ENCODE measurements at places on chromosomes 2 and 18.
A peak's percentile ranks its signal among the peaks of the same experiment; 100 is the strongest.

DNA sequence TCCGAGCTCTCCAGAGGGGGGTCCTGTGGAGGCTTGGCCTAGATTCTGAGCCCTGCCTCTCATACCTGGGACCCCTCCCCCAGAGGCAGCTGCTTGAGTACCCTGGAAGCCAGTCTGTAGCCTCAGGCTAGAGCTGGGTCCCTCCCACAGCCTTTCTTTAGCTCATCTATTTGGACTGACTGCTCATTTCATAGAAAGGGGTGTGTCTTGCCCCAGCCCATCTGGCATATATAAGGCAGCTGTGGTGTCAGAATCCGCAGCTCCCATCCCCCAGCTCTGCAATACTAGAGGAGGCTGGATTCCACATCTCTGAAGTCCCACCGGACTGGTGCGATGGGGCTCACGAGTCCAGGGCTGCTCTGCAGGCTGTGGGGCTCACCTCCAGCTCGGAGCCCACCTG lies 26.1 kb downstream of the MPHOSPH10 start:
- DNase-seq, result no peak

GRCh38 chr2:190910341-190911136 lies 29.9 kb downstream of the GLS start:
- no peak for DNase-seq

DNA sequence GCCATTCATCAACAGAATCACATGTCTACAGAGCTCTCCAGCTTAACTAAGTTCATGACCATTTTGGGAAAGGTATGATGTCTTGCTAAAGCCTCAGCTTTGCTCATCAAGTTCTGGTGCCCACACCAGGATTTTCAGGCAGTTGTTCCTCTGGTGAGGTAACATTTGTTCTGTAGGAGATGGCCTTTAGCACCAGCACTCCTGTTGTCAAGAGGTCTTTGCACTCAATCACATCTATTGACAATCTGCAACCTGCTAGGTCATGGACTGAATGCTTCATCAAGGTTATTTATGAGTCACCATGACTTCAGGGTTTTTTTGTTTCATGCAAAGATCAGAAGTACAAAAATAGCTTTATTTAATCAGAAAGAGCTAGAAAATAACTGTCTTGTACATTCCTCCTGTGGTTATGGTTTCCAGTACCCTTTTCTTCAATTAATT lies 36.6 kb upstream of the VIT start:
- DNase-seq, result no peak

DNA sequence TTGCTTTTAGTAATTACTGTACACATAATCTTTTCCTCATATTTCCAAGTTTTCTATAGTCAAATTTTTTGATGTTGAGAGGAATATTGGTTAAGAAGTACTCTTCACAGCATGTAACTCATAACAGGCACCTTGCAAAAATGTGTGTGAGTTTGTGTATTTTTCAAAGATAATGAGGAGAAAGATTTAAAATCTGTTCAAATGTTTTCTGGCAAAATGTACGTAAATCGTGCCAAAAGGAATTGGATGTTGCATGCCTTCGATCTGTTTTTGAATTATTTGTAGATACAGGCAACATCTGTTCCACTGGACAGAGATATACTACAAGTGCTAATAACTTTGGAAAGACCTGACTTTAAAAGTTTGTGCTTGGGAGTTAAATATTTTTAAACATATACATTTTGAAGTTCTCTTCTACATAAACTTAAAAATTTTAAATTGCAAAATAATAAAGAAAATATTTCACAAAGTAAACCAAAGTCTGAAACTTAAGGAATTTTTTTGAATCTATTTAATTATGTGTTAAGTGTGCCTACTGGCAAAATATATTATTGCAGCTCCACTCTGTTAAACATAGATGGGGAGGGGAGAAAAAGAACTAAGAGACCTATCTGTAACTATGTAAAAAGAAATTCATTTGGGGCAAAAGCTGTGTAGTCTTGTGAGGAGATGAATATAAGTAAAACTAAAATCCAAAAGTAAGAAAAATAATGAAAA lies 133.5 kb upstream of the UBE2E3 start:
- no peak for DNase-seq

- DNase-seq, result peak; percentile 27
These were observed 250.9 kb downstream of the DSEL start for GRCh38 chr18:67265464-67266245.

GRCh38 chr2:197254776-197255530 lies 55.6 kb downstream of the ANKRD44 start:
- DNase-seq, result peak; percentile 28

- DNase-seq, result no peak
These were observed 147.3 kb downstream of the BCL11A start for GRCh38 chr2:60406192-60406591.

DNA sequence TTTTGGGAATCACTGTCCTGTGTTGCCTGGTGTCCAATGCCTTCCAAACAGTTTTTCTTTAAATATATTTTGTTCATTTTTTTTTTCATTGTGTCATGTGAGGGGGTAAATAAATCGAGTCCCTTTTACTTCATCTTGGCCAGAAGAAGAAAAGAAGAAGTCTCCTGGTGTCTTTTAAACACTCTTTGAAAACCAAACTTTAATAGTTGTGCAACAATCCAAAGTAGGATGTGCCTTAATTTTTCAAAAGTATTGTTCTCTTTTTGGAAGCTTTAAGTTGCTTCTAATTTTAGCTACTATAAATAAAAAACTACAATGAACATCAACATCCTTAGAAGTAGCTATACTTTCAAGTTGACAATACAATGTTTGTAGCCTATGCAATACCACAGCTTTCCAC lies 154.9 kb downstream of the ATAD2B start:
- DNase-seq, result no peak

DNA sequence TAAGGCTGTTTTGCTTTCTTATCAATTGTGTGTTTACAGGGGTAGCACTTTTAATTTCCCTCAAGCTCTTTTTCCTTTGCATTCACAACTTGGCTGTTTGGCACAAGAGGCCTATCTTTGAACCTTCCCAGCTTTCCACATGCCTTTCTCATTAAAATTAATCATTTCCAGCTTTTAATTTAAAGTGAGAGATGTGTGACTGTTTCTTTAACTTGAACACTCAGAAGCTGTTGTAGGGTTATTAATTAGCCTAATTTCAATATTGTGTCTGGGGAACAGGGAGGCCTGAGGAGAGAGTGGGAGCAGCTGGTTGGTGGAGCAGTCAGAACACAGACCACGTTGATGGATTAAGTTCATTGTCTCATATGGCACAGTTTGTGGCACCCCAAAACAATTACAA lies 4.7 kb downstream of the ASB1 start:
- no peak for DNase-seq

GRCh38 chr2:60468382-60469085 lies 84.9 kb downstream of the BCL11A start:
- no peak for DNase-seq

DNA sequence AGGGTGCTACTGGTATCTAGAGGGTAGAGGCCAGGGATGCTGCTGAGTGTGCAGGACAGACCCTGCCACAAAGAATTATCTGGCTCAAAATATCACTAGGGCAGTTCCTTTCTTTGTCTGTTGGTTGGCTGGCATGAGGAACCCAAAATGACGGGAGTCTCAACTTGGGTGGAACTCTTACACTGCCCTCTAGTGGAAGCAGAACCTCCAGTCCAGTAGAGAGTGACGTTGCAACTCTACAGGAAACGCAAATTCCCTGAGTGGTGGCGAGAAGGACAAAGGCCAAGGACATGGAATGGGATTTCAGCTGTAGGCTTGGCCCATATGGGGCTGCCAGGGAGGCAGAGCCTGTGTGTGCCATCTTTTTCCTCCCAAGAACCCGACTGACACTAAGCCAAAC lies 47.1 kb downstream of the COPS8 start:
- DNase-seq, result no peak

DNA sequence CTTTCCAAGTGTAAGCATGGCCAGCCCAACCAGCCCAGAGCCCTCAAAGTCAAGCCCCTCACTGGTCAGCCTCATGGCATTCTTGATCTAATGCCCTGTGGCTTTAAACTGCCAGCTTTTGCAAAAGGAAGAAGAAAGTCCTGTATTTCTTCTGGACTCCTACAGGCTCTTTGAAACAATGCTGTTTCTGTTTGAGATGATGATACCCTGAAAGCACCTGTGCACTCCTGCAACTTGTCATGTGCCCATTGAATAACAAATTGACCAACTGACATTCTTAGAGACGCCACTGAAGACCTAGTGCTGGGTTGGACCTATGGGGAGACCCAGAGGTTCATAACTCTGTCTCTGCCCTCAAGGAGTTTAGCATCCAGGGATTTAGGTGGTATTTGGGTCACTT lies 82.0 kb upstream of the MSH2 start:
- DNase-seq, result no peak

- no peak for DNase-seq
These were observed 303.0 kb downstream of the NDUFA10 start for GRCh38 chr2:239721991-239722759.

DNA sequence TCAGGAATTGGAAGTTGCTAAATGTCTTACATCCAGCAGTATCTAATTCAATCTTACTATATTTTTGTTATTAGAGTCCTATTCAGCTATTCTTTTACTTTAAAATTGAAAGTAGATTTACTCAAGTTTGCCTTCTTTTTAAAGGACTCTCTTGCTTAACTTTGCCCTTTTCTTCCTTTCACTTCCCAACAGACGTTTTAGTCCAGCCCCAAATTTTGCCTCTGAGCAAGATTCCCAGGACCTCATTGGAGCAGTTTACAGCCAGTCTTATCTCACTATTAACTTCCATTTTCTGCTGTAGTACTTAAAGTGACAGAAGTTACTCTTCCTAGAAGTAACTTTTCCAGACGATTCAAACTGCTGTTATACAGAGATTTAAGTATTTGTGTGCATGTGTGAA lies 1.7 kb upstream of the PRKD3 start:
- DNase-seq, result no peak

DNA sequence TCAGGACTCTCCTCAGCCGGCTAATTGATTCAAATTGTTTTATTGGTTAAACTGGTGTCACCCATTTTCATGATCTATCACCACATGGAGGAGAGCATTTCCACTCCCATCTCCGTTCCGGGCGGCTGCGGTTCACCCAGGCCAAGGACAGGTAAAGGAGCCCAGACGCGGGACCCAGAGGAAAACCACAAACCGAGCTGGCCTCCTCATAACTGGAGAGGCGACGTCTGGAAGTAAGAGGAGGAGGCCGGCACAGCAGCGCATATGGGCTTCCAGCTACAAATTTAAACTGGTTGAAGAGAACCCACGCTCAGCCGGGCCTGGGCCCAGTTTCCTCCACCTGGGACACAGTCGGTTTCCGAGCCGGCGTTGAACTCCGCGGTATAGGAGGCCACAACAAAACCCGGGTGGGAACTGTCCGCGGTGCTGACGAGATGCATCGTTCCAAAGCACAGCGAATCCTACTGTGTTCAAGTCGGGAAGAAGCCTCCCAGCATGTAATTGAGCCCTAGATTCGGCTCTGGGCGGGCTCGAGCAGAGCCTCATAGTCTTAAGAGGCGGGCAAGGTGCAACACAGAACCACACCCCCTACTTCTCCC lies 3.0 kb upstream of the SKOR2 start:
- DNase-seq, result no peak

GRCh38 chr2:216535454-216535995 lies 36.9 kb downstream of the RPL37A start:
- DNase-seq, result no peak

GRCh38 chr2:142992840-142993239 lies 115.4 kb downstream of the KYNU start:
- DNase-seq, result no peak

DNA sequence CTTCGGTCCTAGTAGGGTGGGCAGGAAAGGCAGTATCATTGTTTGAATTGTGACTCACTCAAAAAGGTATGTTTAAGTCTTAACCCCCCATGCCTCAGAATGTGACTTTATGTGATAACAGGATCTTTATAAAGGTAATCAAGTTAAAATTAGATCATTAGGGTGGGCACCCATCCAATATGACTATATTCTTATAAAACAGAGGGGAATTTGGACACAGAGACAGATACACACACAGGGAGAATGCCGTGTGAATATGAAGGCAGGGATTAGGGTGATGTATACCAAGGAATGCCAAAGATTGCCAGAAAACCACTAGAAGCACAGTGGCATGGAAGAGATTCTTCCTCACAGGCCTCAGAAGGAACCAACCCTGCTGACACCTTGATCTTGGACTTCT lies 281.8 kb downstream of the CLIP4 start:
- no peak for DNase-seq

GRCh38 chr2:165634855-165635254 lies 159.2 kb downstream of the GALNT3 start:
- no peak for DNase-seq

DNA sequence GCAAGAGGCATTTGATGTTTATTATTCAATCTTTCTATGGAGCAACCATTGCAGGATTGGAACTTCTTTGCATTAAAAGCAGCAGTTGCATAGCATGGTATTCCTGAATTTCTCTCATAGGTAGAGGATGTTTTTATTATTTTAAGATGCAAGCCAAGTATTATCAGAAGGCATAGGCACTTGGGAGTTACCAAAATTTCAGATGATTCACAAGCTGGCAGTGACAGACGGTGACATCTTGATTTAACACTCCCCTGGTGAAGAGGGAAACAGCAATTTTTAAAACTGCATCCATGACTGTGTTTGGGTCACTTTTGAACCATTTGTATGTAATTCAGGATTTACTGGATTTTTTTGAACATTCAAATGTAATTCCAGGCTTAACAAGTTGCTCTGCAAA lies 654.3 kb downstream of the SLC4A3 start:
- no peak for DNase-seq
